Skeletal muscle cell (primary cell): ENCODE measurements at places on chromosomes 16 and 17.

- DNase-seq = no peak
Observed at GRCh38 chr17:58305626-58306025, 23.0 kb downstream of the TSPOAP1 start.

DNA sequence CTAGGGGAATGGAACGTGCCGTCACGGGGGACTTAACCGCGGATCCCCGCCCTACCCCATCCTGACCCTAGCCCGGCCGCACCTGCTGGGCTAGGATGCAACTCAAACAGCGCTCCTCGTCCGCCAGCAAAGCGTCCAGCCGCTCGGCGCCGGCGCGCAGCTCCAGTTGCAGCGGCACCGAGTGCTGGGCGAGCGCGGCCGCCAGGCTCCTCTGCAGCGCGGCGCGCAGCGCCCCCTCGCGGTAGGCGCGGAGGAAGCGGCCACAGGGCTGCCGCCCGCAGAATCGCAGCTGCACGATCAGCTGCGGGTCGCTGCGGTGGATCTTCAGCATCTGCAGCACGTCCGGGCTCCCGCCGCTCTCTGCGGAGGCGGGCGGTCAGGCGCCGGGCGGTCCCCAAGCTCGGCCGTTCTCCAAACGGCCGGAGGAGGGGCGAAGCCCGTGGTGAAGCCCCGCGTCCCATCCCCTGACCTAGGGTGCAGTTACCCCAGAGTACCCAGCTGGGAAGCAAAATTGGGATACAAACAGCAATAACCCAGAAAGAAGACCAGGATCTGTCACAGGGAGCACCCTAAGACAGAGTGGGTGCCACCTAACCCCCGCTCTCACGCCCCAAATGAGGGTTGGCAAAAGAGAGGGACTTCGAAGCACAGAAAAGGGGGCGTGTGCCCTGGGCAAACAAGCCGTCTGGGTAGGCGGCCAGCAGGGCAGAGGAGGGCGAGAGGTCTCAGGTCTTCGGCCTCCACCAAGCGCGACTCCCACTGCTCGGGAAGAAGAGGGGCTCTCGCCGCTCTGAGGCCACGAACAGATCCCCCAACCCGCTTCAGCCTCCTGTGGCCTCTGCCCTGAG, 4.2 kb downstream of the TRADD start:
- no peak for DNase-seq

- DNase-seq = no peak
Observed at GRCh38 chr17:43702637-43703036, 40.9 kb upstream of the MEOX1 start.

DNA sequence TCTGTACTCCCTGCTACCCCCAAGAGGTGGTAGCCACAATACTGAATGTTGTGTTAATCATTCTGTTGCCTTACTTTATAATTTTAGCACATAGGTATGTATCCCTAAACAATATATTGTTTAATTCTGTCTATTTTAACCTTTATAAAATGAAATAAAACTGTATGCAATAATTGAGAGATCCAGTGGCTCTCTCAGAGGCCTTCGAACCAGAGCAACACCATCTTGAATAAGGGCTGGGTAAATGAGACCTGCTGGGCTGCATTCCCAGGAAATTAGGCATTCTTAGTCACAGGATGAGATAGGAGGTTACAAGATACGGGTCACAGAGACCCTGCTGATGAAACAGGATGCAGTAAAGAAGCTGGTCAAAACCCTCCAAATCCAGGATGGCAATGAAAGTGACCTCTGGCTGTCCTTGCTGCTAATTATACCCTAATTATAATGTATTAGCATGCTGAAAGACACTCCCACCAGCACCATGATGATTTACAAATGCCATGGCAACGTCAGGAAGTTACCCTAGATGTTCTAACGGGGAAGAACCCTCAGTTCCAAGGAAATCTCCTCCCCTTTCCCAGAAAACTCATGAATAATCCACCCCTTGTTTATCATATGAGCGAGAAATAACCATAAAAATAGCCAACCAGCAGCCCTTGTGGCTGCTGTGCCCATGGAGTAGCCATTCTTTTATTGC, 2.0 kb upstream of the CANT1 start:
- no peak for DNase-seq

GRCh38 chr16:2175454-2175853, 19.9 kb downstream of the TRAF7 start:
- no peak for DNase-seq

DNA sequence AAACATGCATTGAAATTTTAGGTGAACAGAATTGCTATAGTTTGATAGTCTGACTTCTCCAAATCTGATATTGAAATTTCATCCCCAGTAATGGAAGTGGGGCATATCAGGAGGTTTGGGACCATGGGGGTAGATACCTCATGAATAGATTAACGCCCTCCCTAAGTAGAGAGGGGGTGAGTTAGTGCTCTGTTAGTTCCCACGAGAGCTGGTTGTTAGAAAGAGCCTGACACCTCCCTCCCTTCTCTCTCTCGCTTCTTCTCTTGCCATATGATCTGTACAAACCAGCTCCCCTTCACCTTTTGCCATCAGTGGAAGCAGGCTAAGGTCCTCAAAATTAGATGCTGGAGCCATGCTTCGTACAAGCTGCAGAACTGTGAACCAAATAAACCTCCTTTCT, 78.8 kb downstream of the BRIP1 start:
- DNase-seq = no peak

DNA sequence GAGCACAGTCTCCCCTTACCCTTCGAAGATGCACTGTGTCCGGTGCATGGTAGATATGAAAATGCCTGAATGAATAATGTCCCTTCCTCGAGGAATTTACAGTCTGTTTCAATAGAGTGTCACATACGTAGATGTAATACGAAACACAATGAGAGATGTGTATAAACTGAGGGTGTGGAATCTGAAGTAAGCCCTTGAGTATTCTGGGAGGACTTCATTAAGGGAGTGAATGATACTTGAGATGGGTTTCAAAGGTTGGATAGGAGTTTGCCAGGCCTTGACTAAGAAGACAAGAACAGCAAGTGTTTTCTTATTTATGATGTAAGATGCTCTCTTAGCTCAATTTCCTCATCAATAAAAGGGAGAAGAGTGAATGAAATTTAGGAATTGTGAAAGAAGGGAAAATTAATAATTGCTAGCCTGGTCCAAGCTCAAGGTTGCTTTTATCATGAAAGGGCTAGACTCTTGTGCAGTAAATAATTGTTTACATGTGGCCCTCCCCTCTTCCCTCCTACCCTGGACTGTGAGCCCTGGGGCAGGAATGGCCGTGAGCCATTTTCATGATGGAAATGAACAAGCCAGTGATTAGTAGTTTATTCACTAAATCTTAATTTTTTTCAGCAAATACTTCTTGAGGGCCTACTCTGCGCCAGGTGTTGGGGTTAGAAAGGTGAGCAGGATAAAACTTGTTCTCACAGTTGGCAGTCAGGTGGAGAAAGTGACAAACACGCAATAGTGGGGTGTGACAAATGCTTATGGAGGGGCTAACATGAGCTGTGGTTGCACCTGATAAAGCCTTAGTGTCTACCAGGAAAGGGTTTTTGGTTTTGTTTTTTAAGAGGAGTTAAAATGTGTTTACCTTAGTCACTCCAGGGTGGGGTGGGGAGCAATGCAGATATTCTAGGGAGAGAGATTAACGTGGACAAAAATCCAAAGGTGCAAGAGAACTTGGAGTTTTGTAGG, 1.6 kb downstream of the KIF22 start:
- no peak for DNase-seq

DNA sequence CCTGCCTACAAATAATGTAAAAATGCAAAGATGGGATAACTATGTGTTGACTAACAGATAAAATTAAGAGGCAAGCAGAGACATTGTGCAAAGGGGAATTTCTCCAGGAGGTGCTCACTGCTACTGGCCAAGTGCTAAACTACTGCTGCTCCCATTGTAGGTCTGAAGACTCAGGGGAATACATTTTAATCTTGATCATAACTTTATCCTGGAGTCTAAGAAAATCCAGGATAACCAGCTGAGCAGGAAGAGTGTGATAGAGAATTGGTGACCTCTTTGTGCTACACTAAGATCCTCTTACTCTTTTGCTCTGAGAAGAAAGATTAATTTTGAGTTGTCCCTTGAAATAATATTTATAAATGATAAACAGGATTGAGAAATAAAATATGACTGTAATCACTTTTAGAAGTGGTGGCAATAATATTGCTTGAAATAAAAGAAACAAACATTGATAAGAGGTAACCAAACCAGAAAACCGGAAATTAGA, 5.9 kb downstream of the RNF43 start:
- no peak for DNase-seq

DNA sequence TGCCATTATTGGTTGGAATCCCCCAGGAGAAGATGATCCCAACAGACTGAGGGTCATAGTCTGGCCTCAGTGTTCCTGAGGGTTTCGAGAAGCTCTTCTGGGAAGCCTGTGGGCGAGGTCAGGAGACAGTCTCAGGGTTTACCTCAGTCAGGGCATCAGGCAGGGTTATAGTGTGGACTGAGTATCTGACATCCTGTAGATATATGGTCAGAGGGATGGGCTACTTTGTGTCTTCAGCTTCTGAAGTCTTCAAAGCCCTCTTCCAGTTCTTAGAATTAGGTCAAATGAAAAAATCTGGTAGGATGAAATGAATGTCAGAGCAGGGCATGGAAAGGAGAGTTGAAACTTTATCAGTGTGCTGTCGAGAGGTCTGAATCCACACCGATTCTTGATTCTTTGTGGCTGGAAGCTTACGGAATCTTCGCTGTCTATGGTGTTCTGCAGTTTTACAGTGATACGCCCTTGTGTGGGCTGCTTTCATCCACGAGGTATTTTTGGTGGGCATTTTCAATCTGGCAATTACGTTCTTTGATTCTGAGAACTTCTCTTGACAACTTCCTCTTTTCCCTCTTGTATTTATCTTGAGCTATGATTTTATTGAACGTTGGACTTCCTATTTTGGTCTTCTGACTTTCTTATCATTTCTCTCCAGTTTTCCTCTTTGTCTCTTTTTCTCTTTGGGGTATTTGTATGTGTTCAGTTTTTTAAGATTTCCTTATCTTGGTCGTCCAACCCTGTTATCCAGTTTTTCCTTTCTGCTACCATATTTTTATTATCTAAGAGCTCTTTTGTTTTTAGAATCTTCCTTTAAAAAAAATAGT, 30.4 kb downstream of the BPTF start:
- DNase-seq = no peak

DNA sequence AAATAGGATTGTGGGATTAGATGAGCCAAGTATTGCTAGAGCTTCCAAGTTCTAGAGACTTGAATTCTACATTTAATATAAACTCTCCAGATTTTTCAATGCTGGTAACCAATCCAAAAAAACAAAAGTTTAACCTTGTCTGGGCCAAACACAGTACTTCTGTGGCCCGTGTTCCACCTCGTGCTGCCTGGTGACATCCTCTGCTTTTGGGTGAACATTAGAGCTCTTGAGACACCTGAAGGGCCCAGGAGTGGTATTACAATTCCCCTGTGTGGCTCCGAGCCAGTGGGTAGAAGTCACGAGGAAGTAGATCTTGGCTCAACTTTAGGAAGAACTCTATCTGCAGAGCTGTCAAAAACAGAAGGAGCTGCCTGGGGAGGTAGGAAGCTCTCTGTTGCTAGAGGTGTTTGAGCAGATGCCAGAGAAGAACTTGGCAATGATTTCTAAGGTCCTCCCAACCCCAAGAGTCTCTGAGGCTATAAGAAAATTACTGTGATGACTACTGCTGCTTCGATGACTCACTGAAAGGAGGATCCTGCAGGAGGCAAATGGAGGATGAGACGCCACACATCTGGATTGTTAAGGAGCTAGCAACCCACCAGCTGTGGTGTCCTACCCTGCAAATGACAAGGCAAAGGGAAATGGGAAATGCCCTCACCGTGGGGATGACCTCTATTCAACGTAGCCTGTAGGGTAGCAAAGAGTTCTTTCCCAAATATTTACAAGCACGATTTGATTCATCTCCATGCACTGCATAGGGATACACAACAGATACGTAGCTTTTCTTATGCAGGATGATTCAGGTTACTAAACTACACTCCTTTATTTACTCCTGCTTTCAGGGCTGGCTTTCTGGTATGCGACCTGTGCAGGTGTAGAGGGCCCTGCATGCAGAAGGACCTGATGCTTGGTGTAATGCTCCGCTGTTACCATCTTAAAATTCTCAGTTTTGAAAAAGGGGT, 45.8 kb upstream of the GAS7 start:
- DNase-seq = no peak

DNA sequence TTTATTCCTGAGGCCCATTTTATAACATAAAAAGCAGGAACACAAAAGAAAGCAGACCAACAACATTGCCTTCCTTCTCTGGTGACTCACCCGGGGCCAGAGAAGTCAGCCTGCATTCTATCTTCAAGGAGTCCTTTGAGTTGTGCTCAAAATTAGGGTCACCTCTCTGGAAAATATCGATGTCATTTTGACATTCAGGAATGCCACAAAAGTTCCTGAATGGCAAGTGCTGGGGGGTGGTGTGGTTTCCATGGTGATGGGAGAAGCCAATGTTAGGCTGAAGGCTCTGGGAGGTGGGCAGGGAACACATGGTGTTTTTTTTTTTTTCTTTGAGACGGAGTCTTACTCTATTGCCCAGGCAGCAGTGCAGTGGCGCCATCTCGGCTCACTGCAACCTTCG, 159.6 kb downstream of the HAPSTR1 start:
- DNase-seq = no peak

DNA sequence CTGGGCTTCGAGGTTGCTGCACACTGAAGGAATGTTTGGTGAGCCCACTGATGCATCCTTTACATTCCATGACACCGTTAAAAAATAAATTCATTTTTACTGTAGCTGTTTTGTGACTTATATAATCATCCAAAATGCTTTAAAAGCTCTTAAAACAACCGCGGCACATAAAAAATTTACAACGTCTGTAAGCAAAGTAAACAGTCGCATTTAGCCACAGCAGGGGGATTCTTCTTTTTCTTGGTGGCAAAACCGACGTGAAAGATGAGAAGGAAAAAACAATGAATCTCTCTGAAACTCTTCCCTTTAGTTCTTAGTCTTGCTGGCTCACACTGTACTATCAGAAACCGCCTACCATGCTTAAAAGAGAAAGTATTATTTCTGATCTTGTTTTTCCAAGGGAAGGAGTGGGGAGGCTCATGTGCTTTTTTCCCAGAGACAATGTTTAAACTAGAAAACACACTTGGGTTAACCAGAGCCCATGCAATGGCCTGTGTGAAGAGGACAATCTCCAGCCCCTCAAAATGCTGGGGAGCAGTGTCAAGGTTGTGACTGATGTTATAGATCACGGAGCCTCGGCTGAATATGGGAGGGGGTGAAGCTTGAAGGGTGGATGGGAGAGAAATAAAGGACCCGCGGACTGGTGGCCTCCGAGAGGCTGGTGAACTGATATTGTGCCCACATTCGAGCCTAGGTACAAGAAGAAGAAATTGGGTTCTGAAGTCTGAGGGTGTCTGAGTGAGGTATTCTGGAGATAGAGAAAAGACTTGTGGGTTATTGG, 91.1 kb downstream of the IRF8 start:
- no peak for DNase-seq

- no peak for DNase-seq
Observed at GRCh38 chr16:61500851-61501250, 535.4 kb downstream of the CDH8 start.

- DNase-seq = no peak
Observed at GRCh38 chr16:19940195-19940594, 55.5 kb upstream of the GPRC5B start.

- no peak for DNase-seq
Observed at GRCh38 chr16:35516551-35516950, 2057.1 kb downstream of the TP53TG3F start.

GRCh38 chr17:72996791-72997190, 95.7 kb downstream of the SLC39A11 start:
- DNase-seq = no peak

GRCh38 chr16:56369202-56369601, 56.1 kb downstream of the AMFR start:
- no peak for DNase-seq

GRCh38 chr17:4617090-4617489, 24.4 kb downstream of the ALOX15 start:
- DNase-seq = no peak
